Karpas-422 (cell line): ENCODE measurements at places on chromosomes 3 and 15. TPM values are rescaled to one million over a fixed set of nuclear protein-coding genes. Genes with fewer than 3 reads are reported as not detected.

The TCTA gene
- 17.2 and 26.9 TPM in 2 replicates for total RNA-seq

The CAPN3 gene
- 3.2 and 8.8 TPM in 2 replicates for total RNA-seq

The ERICH6 gene
- 0.22 TPM in 1 of 2 replicates, not detected in the other for total RNA-seq

The CGNL1 gene
- total RNA-seq: not detected in 2 replicates

DNA sequence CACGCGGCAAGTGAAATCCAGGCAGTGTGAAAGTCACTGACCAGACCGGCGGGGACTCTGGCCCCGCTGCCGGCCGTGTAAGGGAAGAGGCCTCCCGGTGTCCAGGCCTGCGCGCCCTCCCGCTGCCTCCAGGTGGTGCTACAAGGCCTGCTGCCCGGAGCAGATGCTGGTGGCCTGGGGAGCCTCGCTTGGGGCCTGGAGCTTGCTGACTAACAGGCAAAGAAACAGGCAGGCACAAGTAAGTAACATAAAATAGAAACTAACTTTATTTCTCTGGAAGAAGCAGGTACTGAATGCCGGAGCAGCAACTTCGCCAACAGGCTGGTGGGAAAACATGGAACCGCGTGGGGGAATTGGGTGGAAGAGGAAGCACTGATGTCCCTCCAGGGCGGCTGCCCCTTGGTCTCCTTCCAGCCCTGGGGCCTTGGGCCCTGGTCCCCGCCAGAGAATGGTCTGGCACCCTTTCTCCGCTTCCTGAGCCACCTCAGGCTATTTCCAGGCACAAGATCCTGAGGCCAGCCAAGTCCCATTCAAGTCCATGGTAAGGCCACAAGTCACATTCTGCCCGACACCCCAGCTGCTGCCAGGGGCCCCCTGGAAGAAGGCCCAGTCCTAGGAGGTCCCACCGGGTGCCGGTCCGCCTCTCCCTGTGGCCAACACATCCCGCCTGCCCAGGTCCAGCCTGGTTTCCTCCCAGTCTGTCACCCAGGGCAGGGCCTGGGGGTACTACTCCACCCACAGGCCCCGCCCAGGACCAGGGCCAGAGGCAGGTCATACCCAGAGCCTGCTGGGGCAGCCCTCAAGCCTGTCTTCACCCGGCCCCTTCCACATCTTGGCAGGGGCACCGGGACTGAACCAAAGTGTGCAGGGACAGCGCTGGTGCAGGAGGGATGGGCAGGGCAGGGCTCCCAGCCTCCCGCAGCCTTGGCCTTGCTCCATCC is 45.0 kb downstream of the TNK2 start:
- H3K27ac ChIP-seq: no peak overlapping the region
- no peaks in the 10 kb centered on the region for H3K36me3 ChIP-seq
- no peaks in the 10 kb centered on the region for H3K27me3 ChIP-seq
- peaks cover 9% of the 10 kb centered on the region for H3K4me1 ChIP-seq

GRCh38 chr3:184439096-184439495 is 59.2 kb downstream of the CHRD start:
- DNase-seq: no peak
- H3K27me3 ChIP-seq: no peaks in the 10 kb centered on the region
- H3K27ac ChIP-seq: no peak overlapping the region
- H3K4me1 ChIP-seq: no peaks in the 10 kb centered on the region

GRCh38 chr3:78988324-78988723 is 779.5 kb downstream of the ROBO1 start:
- H3K27me3 ChIP-seq: 0 out of 2 replicates have a peak, but pooled peaks cover 5% of the 10 kb centered on the region
- no peaks in the 10 kb centered on the region for H3K4me1 ChIP-seq
- no peak overlapping the region for H3K4me3 ChIP-seq
- H3K27ac ChIP-seq: no peak overlapping the region

DNA sequence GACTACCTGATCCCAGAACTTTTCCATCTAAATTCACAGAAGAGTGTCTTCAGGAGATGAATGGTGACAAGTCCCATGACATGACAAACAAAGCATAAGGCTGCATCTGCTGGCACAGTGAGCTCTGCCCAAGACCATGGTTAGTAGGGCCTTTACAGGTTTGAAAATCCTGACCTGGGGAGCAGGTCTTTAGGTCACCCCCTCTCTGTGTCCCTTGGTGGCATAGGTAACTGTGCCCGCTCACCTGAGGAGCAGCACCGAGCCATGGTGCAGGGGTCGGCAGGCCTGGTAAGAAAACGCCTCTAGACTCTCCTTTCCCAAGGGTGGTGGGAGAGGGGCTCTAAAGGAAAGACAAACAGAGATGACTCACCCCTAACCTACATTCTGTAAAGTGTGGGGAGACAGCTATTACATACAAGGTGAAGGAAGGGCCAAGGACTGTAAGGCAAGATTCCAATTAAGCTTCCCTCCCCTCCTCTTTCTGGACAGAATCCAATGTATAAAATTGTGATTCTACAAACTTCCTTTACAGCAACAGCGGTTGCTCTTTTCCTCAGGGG is 74.0 kb downstream of the SATB1 start:
- no peaks in the 10 kb centered on the region for H3K27me3 ChIP-seq
- H3K36me3 ChIP-seq: no peaks in the 10 kb centered on the region
- H3K4me1 ChIP-seq: no peaks in the 10 kb centered on the region
- H3K27ac ChIP-seq: no peak overlapping the region
- no peak overlapping the region for H3K4me3 ChIP-seq

DNA sequence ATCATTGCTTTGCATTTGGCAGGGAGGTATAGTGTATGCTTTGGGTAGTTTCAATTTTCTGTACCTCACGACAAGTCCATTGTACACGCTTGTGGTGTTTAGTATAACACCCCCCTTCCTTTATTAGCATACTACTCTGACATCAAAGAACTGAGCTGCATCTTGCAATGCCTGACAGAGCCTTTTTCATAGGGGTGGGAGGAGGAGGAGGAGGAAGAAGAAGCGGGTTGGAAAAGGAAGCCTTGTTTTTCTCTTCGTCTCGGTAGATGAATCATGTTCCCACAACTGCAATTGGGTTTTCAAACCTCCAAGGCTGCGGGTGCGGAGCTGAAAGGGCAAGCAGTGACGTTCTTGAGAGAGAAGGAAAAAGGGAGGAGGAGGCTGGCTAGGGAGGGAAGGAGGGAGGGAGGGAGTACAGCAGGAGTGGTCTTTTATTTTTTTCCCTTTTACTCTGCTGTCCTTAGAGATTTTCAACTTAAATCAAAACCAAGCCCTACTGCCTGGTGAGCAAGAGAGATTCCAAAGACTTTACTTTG is 175.7 kb downstream of the KLHL25 start:
- peaks cover 62% of the 10 kb centered on the region for H3K4me1 ChIP-seq
- H3K27me3 ChIP-seq: no peaks in the 10 kb centered on the region
- peak overlapping the region; percentile 8; the same call in 1 of the 2 replicates for H3K4me3 ChIP-seq
- no peaks in the 10 kb centered on the region for H3K36me3 ChIP-seq
- peak overlapping the region; percentile 49; the same call in 1 of the 2 replicates for H3K27ac ChIP-seq

- no peak for DNase-seq
- no peak overlapping the region for H3K4me3 ChIP-seq
- H3K36me3 ChIP-seq: peaks cover 5% of the 10 kb centered on the region
- H3K27me3 ChIP-seq: no peaks in the 10 kb centered on the region
Measured at GRCh38 chr15:64527263-64527984, 67.0 kb downstream of the ZNF609 start.

GRCh38 chr3:131602011-131602779 is 99.4 kb upstream of the MRPL3 start:
- no peak overlapping the region for H3K4me3 ChIP-seq
- DNase-seq: no peak
- no peaks in the 10 kb centered on the region for H3K4me1 ChIP-seq
- no peaks in the 10 kb centered on the region for H3K36me3 ChIP-seq
- no peak overlapping the region for H3K27ac ChIP-seq
- no peaks in the 10 kb centered on the region for H3K27me3 ChIP-seq
